Naive thymus-derived CD8-positive, alpha-beta T cell (primary cell): ENCODE measurements at places on chromosomes 6 and 20. TPM values are rescaled to one million over a fixed set of nuclear protein-coding genes. Genes with fewer than 3 reads are reported as not detected.

The SLC22A7 gene
- not detected for polyA plus RNA-seq

The ROS1 gene
- polyA plus RNA-seq, result not detected

- peak overlapping the region; percentile 99 for H3K4me3 ChIP-seq
- peak overlapping the region; percentile 95 for H3K27ac ChIP-seq
- H3K27me3 ChIP-seq, result no peaks in the 10 kb centered on the region
- no peak for DNase-seq
- peaks cover 36% of the 10 kb centered on the region for H3K4me1 ChIP-seq
Observed at GRCh38 chr20:20051767-20052073, 546 bp downstream of the CRNKL1 start.

GRCh38 chr20:25223179-25223661 lies 24.7 kb upstream of the PYGB start:
- H3K4me1 ChIP-seq, result no peaks in the 10 kb centered on the region
- no peak for DNase-seq
- H3K36me3 ChIP-seq, result no peaks in the 10 kb centered on the region
- H3K27ac ChIP-seq, result no peak overlapping the region
- H3K27me3 ChIP-seq, result no peaks in the 10 kb centered on the region
- no peak overlapping the region for H3K4me3 ChIP-seq

DNA sequence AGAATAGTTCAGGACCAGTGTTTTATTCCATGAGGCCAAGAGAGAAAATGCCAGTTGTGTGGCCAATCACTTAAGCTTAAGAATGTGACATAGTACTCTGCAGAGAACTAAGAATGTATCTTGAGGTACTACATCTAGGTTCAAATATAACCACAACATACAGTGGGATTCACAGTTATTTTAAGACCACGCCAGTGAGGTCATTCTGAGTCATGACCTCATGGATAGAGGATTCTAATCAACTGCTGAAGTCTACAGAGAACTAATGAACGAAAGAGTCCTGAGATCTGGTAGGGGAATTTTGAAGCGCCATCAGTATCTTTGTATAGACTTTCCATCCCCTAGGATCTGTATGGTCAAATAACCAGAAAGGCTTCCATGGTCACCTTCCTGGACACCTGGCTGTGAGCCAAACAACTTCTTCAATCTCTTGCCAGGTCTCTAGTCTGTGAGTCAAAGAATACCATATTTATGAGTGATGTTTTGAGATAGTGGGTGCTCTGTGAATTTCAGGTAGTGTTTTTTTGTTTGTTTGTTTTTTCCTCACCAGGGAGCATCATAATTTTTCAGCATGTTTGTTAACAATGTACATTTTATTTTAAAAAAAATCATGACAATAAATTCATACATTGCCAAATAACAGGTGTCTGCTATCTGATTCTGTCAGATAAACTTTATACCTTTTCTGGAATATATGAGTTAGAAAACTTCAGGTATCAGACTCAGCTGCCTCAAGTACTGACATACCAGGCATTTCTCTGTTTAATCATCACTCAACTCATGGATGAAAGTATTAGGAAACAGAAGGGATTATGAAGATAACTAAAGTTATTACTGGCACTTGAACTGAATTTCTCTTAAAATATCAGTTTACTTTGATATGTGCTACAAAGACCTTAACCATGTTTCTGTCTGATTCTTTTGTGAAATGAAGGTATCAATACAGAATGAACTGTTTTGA lies 217.9 kb downstream of the PLCB4 start:
- DNase-seq, result no peak
- H3K4me1 ChIP-seq, result no peaks in the 10 kb centered on the region
- no peaks in the 10 kb centered on the region for H3K27me3 ChIP-seq
- no peaks in the 10 kb centered on the region for H3K36me3 ChIP-seq
- H3K27ac ChIP-seq, result no peak overlapping the region

DNA sequence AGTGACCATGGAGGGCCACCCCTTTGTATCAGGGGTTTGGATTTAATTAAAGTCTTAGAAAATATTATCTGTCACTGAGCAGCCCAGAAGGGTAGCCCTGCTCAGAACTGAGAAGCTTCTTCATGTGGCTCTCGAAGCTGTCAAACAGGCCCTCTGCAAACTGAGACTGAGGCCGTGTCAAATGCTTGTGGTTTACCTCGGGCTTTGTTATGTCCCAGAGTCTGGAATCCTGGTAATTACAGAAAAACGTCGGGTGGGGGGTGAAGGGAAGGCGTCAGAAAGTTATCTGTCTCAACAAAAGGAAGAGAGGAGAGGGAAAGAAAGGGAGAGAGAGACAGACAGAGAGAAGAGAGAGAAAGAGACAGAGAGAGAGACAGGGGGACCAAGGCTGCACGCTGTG lies 200.8 kb downstream of the BMP7 start:
- H3K27me3 ChIP-seq, result peaks cover 38% of the 10 kb centered on the region
- DNase-seq, result no peak
- no peak overlapping the region for H3K4me3 ChIP-seq
- no peak overlapping the region for H3K27ac ChIP-seq

DNA sequence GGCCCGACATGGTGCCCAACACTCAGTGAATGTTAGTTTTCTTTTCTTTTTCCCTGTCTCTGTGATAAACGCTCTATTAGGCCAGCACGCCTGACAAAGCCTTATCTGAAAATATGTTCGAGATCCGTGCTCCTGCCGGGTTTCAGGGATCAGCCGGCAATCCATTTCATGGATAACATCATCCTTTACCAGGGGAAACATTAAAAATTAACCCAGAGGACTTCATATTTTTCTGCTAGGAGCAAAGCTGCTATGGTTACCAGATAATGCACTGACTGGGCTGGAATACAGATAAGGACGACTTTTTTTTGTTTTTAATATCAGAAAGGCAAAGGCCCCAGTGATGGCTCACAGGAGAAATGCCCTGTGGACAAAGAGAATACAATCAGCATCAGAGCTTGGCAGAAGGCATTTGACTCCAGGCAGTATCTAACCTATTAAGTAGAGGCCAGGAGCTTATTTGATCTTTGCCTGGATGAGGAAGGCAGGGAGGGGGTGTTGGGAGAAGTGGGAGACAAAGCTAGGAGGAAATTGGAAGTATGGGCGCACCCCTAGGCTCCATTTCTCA lies 482.0 kb upstream of the CHD6 start:
- no peak overlapping the region for H3K27ac ChIP-seq
- DNase-seq, result no peak
- no peak overlapping the region for H3K4me3 ChIP-seq
- H3K36me3 ChIP-seq, result no peaks in the 10 kb centered on the region
